ENCODE measurements at places on chromosomes 7 and 10.

DNA sequence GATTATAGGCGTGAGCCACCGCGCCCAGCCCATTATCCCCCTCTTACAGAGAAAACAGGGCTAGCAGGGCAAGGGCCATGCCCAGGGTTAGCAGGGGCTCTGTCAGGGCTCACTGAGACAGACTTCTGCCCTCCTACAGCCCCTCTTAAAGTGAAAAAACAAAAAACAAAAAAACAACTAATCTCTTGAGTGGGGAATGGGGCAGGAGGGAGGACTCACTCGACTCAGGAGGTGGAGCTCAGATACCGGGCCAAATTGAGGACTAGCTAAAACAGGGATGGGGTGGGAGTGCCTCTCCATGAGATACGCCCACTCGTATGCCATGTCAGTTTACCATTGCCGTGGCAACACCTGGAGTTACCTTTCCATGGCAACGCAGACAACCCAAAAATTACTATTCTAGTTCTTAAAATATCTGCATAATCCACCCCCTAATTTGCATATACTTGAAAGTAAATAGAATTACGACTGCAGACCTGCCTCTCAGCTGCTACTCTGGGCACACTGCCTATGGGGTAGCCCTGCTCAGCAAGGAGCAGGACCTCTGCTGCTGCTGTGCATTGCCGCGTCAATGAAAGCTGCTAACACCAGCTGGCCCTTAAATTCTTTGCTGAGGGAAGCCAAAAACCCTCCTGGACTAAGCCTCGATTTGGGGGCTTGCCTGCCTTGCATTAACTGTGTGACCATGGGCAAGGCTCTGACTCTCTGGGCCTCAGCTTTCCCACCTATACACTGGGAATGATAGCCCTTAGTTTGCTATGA, 13.4 kb downstream of the SSC4D start:
- DNase-seq = no peak

GRCh38 chr10:34185998-34186397, 629.1 kb downstream of the PARD3 start:
- DNase-seq = no peak

DNA sequence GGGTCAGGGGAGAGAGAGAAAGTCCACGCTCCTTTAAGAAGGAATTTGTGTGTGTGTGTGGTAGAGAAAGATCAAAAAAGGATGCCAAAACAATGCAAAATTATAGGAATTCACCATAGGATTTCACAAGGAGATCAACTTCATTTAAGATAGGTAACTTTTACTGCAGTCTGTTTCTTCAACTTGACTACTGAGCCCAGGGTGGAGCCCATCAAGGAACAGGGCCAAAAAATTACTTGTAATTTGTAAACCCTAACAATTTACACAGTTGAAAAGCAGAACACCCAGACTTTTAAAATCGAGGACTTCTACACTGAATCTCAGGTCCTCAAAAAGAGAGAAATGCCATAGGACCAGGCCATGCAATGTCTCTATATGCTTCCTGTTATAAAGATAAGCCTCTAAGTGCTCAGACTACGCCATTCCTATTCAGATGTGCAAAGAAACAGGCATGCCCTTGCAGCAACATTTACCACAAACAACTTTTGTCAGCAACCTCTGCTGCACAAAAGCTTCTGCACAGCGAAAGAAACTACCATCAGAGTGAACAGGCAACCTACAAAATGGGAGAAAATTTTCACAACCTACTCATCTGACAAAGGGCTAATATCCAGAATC, 10.6 kb upstream of the GIMAP4 start:
- peak; percentile 81 for DNase-seq

GRCh38 chr10:81136261-81136660, 598.6 kb downstream of the SH2D4B start:
- DNase-seq = no peak

DNA sequence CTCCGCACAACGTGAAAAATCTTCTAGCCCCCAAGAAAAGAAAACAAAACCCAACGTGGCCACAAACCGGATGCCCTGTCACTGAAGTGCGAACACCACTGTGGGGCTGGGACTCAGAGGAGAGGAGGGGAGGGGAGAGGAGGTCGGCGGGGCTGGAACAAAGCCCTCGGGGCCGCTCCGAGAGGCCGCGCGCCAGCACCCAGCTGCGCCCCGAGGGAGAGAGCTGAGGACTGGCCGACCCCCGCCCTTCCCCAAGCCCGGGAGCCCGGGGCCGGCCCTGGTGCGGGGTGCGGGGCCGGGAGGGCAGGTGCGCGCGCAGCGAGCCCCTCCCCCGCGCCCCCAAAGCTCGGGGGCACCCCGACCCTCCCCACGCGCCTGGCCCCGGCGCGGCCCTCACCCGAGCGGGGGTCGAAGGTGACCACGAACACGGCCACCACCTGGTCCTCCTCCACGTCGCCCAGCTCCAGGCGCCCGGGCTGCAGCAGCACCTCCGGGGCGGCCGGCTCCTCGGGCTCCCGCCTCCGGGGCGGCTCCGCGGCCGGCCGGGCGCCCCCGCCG, 398 bp downstream of the DENND11 start:
- DNase-seq = peak; percentile 62

DNA sequence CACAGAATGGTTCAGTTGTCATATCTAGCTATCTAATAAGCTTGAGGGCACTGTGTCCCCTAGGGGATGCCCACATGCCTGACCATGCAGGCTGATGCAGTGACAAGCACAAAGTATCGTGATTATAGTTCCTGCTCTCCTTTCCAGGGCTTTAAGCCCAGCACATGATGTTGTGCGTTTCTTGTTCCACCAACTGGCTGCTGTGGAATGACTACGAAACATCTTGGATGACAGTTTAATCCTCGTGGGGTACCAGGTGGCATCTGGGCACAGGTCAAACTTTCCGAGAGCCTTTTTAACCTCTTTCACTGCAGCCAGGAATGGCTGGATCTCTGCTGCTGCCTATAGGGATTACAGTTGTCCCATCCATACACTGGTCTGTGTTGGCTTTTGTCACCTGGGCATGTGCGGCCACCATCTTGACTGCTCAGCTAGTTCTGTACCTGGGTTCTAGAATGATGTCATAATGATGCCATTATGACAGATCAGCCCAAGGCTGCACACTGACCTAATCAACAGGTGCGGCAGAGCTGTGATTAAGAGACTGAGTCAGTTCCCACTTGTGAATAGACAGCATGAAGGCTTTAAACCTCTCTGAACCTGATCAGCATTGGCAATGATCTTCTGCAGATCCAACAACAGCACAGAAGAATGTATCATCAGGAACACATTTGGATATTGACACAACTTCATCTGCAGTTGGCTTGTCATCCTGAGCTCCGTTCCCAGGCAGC, 144.1 kb downstream of the DLG5 start:
- no peak for DNase-seq

DNA sequence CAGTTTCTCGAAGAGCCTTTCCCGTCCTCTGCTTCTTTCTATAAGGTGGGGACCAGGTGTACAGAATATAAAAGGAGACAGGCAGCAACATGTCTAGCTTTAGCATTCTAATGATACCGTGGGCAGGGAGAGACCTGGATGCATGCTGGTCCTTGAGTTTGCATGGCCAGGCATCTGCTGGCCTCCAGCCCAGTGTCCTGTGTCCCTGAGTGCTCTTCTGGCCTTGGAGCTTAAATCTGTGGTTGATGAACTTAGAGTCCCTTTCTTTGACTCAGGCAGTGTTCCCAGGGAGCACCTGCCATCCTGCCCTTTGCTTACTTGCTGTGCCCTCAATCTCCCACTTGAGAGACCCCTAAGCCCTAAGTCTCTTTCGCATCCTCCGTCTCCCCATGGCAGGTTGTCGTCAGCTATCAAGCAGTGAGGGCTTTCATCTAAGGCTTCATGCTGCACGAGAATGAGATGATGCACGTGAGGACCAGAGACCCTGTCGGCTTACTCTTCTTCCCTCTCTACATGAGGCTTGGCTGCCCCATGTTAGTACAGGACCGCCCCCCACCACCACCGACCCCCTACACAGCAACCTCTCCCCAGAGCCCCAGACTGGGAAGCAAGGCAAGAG, 313.4 kb upstream of the C7orf33 start:
- no peak for DNase-seq

DNA sequence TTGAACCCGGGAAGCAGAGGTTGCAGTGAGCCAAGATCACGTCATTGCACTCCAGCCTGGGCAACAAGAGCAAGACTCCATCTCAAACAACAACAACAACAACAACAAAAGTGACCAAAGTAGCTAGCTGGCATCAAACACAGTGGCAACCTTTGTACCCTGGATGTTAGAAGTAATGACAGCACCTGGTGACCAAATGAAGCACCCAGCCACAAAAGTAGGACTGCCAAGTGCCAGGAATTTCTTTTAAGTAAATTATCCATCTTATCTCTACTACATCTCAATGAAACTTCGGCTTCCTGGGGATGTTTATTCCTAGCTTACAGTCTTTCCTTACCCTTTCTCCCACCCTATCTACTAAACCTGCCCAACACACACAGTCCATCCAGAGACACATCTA, 18.8 kb downstream of the SRPK2 start:
- no peak for DNase-seq

- no peak for DNase-seq
Observed at GRCh38 chr7:55156919-55157763, 138.3 kb downstream of the EGFR start.

- DNase-seq = peak; percentile 88
Observed at GRCh38 chr7:73842067-73842976, at the start of gene METTL27. TSS of gene METTL27 (minus strand) at chr7:73842516. CDS start at chr7:73842140, 376 bp downstream.

DNA sequence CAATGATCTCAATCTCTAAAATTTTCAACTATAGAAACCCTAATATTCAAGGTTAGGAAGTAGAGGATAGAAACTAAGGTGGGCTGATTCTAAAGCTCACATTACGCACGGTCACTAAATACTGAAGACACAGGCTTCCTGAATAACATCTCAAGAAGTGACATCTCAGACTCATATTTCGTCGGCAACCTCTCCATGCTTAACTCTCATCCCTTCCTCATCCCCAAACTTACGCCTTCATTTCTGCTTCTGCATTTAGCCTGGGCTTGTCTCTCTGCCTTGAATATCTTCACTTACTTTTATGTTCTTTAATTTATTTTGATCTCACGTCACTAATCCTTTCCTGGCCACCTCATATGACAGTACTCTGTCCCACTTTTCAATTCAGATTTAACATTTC, 9.2 kb downstream of the PGAM1 start:
- no peak for DNase-seq

DNA sequence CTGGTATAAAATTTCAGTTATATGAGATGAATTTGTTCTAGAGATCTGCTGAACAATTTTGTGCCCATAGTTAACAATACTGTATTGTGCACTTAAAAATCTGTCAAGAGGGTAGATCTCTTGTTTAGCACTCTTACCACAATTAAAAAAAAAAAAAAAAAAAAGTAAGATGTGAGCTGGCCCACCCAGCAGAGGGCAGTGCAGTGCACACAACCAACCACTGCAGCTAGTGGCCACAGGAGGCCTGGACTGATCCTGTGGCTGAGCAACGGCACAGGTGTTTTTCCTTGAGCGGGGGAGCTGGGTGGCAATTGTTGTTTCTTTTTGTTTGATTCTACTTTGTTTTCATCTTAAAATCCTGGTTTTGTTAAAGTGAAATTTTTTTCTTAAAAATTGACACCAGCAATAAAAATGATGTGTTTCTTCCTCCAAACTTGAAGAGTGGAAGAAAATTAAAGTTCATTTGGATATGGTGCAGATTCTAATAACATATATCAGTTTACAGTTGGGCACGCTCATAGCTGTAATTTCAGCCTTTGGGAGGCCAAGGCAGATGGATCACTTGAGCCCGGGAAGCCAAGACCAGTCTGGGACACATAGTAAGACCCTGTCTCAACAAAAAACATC, 171.1 kb upstream of the TBX20 start:
- DNase-seq = peak; percentile 48

DNA sequence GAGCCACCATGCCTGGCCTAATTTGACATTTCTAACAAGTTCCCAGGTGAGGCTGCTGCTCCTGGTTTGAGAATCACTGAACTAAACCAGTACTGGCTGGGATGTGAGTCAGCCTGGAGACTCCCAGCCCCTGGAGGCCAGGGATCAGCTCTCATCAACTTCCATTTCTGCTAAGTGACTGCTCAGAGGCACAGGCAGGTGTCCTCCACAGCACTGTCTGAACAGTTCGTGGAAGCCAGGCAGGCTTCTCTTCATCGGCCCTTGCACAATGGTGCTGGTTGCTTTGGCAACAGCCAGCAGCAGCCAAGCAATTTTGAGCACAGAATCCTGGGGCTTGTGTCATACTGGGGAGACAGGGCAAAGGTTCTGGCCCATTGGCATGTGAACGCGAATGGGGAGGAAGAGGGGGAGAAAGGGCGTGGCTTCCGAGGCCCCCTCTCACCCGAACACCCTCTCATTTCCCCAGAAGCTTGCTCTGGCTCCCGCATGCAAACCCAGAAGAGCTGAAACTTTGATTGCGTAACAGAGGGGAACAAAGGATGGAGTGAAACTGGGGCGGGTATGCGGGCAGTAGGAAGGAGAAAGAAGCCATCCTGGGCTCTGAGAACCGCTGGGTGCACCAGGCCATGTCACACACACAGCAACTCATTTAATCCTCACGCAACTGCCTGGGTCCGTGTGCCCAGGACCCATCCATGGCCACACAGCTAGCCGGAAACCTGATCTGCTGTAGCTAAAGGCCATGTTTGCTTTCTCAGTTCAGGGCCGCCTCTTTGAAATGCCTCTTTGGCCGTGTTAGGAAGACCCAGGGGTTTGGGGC, 9.0 kb upstream of the POR start:
- no peak for DNase-seq

DNA sequence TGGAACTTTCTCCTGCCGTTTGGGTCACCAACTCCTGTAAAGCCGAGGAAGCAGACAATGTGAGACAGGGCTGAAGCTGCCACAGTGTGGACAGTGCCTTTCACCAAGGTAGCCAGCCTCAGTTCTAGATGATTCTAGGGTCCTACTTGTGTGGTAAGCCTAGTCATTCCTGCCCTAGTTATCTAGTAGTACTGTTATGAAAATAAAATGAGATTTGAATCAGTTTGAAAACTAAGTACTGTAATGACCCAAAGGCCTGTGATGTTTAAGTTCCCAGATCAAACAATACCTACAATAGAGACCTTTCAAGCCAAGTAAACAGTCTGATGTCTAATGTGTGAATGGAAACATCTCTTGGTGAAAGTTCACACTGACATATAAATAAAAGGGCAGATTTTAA, 37.1 kb downstream of the POLL start:
- no peak for DNase-seq

GRCh38 chr7:158957510-158957906, 101.2 kb downstream of the DYNC2I1 start:
- no peak for DNase-seq

- DNase-seq = no peak
Observed at GRCh38 chr10:116699471-116700150, 42.8 kb downstream of the HSPA12A start.

GRCh38 chr10:126387931-126388911, at the start of gene ADAM12:
TSS of gene ADAM12 (minus strand) at chr10:126388477. CDS start at chr10:126388145, 332 bp downstream.
- DNase-seq = no peak

DNA sequence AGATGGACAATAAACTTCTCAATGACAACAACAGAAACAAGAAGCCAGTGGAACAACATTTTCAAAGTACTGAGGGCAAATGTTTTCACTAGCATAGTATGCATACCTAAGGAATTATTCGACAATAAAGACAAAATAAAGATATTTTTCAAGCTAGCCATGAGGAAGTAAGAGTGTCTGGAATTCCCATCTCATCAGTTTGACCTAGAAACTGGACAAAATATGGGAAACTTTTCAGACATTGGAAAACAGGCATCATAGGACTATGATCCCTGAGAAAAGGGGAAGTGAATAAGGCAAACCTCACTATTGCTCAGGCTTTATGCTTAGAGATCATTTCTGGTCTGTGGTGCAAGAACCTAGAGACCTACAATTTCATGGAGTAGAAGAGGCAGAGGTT, 86.3 kb downstream of the OAT start:
- no peak for DNase-seq

GRCh38 chr7:152054367-152055230, 29.1 kb downstream of the GALNT11 start:
- DNase-seq = no peak

GRCh38 chr7:122311050-122311700, 6.6 kb upstream of the FEZF1 start:
- DNase-seq = no peak
